ENCODE measurements at places on chromosomes 11 and 22.

DNA sequence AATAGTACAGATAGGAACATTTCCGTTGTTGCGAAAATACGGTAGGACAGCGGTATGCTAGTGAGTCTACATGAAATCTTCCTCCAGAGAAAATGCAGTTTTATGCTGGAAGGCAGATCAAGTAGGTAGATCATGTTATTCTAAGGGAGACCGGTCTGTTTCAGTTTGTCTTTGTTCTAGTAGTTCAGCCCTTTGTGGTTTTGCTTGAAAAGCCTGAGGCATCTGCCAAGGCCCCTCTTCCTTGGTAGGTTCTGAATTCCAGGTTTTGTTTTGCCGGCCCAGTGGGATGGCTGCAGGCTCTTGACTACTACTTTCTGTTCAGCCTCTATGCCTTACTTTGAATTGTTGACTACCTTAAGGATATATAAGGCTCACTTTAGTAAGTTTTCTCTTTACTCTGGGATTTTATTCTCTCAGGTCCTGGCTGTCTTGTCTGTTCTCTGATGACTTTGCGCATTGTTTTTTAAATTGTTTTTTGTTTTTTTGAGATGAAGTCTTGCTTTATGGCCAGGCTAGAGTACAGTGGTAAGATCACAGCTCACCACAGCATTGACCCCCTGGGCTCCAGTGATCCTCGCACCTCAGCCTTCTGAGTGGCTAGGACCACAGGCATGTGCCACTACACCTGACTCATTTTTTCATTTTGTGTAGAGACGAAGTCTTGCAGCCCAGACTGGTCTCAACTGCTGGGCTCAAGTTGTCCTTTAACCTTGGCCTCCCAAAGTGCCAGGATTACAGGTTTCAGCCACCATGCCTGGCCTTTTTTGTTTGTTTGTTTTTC, 53.7 kb downstream of the HIPK3 start:
- peak; percentile 61 for DNase-seq

- peak; percentile 36 for DNase-seq
Observed at GRCh38 chr11:12361682-12362081, 15.7 kb upstream of the PARVA start.

GRCh38 chr11:66936311-66936711, 21.9 kb downstream of the PC start:
- DNase-seq: peak; percentile 38

DNA sequence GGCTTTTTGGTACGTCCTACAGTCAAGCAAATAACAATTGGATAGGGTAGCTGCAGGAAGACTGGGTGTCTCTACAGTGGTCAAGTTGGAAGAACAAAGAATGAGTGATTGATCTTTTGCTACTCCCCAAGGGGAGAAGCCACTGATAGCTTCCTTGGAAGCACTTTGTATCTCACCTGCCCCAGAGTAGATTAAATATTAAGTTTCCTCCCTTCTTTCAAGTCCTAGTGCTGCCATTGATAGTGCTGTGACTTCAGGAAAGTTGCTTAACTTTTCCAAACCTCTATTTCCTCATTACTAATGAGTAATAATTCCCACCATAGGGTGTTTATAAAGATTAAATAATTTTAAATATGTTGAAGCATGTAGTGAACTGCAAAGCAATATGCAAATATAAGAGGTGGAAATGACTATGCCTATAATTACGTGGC, 35.6 kb upstream of the EHF start:
- DNase-seq: no peak

DNA sequence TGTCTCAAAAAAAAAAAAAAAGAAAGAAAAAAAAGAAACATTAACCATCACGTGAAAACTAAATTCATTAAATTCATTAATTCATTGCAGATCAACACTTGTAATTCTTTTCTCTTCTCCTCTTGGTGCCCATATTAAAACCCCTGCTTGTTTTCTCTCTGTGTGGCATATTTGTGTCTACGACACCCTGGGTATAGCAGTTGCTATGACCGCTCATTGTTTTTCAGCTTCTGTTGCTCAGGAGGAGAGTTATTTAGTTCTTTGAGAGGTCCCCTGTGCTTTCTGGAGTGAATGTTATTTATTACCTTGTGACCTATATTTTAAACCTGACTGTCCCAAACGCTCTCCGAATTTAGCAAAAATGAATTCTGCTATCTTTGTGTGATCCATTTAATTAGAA, 62.3 kb upstream of the CLMP start:
- DNase-seq: no peak

GRCh38 chr11:72229925-72230763, 5.6 kb downstream of the INPPL1 start:
- no peak for DNase-seq

DNA sequence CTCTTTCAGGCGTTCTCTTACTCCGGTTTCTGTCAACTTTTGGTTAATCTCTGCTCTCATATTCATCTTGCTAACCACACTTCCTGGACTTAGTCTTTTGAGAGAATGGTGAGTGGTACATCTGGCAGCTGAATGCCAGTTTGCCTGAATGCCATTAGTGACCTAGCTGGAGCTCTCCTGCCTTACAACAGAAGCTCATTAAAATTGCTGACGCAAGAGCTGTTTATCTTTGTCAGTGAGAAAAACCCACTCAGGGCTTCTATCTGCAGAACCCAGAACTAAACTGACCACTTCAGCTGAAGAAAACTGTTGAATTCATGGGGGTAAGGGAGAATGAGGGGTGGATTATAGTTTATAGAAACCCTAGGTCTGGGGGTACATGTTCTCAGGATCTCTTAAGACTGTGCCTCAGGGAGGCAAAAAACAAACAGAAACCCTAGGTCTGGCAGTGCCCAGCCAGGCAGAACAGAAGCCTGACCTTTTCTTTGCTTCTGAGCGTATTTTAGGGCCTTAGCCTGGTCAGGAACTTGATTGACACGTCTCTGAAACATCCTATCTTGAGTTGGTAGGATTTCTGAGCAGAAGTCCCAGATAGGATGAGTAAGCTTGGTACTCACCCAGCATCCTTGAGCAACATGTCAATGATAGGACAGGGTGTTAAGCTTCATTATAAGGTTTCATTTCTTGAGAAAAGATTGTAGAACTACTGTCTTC, 52.8 kb upstream of the YWHAH start:
- DNase-seq: peak; percentile 75
